ENCODE measurements at places on chromosomes 7 and 10.

GRCh38 chr7:143391462-143392404, 10.6 kb downstream of the ZYX start:
- no peak for DNase-seq

DNA sequence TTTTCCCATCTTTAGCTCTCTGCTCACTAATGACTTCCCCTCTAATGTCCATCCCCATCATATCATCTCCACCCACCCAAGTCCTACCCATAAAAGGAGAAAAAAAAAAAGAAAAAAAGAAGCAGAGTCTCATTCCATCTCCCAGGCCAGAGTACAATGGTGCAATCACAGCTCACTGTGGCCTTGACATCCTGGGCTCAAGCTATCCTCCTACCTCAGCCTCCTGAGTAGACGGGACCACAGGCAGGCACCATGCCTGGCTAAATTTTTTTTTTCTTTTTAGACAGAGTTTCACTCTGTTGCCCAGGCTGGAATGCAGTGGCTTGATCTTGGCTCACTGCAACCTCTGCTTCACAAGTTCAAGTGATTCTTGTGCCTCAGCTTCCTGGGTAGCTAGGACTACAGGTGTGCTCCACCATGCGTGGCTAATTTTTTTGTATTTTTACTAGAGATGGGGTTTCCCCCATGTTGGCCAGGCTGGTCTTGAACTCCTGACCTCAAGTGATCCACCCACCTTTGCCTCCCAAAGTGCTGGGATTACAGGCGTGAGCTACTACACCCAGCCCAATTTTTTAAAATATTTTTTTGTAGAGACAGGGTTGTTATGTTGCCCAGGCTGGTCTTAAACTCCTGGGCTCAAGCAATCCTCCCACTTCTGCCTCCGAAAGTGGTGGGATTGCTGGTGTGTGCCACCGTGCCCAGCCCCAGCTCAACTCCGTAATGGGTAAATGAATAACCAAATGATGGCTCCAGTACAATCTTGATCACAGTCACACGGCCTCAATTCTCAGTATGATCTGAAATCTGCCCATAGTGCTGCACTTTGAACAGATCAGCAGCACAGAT, 24.6 kb upstream of the SGMS1 start:
- DNase-seq: no peak

DNA sequence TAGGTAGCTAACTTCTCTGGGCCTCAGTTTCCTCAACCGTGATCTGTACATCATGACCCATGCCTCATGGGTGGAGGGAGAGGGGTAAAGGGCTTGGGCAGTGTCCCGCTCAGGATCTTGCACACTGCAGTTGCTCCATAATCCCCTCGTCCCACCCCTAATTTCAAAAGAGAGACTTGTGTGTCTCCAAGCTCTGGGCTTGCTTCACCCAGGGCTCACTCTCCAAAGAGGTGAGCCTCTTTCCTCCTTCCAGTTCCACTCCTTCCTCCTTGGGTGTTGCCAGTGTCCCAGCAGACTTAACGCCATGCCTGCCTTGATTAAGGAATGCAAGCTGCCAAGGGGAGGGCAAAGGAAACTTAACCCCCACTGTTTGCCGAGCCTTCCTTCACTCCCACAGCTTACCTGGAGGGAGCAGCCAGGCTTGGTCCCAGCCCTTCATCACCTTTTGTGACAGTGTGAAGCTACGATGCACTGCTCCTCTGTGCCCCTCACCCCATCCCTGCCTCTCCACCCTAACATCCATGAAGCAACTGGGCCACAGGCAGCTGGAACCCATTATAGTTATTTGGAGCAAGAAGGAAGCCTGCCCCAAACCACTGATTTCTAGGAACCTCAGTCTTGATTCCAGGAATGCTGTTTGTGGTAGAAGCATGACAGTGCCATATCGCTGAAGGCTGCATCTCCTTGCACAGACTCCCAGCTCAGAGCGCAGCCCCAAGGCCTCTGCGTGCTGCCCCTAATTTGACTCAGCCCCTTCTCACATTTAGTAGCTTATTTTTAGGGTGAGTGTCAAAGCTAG, 363.3 kb downstream of the TNS3 start:
- DNase-seq: no peak

DNA sequence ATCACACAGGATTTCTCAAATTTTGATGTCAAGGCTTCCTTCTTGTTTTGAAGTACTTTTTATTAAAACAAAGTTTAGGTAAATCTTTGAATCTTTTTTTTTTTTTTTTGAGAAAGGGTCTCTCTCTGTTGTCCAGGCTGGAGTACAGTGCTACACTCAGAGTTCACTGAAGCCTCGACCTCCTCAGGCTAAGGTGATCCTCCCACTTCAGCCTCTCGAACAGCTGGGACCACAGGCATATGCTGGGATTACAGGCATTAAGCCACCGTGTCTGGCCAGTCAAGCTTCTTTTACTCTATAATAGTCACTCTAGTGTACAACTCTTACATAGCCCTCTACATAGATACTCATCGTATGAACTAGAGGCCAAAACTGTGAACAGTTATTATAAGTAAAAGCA, 3.4 kb downstream of the RUFY2 start:
- no peak for DNase-seq

GRCh38 chr10:34538281-34538829, 276.7 kb downstream of the PARD3 start:
- DNase-seq: no peak

GRCh38 chr7:11436773-11437524, 395.0 kb downstream of the THSD7A start:
- no peak for DNase-seq

- DNase-seq: no peak
These were observed 132.5 kb downstream of the IMMP2L start for GRCh38 chr7:111429781-111430180.

GRCh38 chr7:1175597-1175966, 15.6 kb upstream of the ZFAND2A start:
- DNase-seq: no peak

DNA sequence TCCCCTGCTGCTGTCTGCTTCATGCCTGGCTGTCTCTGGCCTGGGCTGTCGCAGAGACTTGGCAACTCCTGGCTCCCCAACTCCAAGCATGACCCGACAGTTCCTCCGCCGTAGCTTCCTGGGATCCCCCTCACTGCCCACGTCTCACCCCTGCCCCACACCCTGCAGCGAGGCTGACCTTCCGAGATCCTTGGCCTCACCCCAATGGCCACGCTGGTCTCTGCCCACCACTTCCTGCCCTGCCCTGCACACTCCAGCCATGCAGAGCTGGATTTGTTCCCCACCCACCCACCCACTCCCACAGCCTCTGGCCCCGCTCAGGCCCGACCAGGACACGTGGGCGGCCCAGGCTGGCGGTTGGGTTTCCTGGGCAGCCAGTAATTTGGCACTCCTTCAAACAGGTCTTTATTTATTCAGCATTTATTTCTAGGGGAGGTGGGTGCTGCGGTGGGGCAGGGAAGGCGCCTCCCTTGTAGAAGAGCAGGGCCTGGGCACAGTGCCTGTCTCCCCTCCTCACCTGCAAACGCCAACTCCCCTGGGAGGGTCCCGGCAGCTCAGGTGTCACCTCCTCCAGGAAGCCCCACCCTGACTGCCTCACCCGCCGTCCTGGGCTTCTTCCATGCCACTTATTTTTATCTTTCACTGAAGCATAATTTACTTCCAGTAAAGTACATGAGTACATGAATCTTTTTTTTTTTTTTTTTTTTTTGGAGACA, 25.5 kb downstream of the GTF2IRD1 start:
- DNase-seq: no peak

DNA sequence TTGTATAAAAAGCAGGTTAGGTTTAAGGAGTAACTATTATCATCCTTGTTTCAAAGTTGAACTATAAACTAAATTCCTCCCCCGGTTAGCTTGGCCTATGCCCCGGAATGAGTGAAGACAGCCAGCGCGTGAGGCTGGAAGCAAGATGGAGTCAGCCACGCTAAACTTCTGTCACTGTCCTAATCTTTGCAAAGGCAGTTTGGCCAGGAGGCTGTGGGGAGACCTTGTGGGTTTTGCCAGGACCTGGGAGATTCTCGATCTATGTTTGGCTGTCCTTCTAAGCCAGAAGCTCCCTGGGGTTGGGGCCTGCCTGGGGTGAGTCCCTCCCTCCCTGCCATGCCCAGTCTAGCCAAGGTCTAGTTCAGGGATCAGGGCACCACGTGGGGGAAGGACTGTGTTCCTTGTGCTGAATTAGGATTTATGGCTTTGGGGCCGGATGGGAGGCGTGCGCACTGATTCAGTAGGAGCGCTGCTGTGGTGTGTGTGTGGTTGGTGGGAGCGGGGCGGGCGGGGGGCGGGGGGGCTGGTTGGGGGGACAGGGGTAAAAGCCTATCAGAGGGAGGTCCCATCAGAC, 871 bp upstream of the GTF2IRD1 start:
- DNase-seq: peak; percentile 35

GRCh38 chr7:75931680-75932079, 16.7 kb downstream of the POR start:
- DNase-seq: no peak

GRCh38 chr7:126803990-126804389, 448.8 kb downstream of the GRM8 start:
- DNase-seq: no peak

DNA sequence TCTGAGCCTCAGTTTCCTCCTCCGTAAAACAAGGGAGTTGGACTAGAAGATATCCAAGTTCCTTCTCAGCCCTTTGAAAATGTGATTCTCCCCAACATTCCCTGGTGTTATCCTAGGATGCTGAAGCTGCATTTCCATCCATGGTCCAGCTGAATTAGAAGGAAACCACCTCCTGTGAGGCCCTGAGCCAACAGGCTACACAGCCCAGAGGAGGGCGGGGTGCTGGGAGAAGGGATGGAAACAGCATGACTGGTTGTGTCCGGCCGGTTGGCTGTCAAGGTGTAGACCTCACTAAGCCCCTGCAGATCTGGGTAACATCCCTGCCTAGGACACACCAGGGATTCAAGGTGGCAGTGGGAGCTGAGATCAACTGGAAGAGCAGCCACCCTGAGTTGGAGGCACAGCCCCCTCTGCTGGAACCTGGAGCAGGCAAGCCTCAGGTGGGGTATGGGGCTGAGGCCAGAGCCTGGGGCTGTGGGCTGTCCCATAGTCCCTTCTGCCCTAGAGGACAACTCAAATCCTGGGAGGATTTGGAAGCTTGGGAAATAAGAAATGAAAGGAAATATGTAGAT, 72.0 kb downstream of the PAX2 start:
- DNase-seq: no peak
